ENCODE measurements at places on chromosomes 13 and 19. TPM values are rescaled to one million over a fixed set of nuclear protein-coding genes. Genes with fewer than 3 reads are reported as not detected.

ZNF536 gene
- total RNA-seq: 0.37 TPM

CAPN12 gene
- total RNA-seq: 9.6 TPM

- DNase-seq: no peak
These were observed 6.9 kb downstream of the PKN1 start for GRCh38 chr19:14440049-14440448.

GRCh38 chr13:56134524-56134923, 1006.2 kb upstream of the PRR20A start:
- DNase-seq: no peak

GRCh38 chr13:76852986-76853385, 33.2 kb downstream of the KCTD12 start:
- DNase-seq: no peak

DNA sequence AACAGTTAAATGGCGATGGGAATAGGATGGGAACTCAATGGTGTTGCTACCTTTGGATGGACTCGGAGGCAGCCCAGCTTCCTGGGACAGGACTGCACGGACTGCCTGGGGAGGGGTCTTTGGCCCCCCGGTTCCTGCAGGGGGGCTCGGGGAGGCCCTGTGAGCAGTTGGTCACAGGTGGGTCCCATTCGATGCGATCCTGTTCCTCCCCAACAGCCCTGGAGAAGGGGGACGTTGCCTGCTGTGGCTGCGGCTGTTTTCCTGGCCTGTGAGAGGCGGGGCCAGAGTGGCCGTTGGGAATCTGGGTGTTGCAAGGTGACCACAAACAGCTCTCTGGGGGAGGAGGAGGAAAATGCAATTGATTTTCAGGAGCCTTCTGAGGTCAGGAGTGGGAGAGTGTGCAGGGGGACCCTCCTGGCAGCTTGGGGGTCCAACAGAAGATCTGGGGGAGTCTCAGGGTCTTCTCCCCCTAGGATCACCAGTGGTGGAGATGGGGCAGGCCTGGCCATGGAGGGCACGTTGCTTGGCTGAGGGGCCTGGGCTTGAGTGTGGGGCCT, 1.9 kb upstream of the PLPPR3 start:
- DNase-seq: no peak

CEACAM8 gene
- not detected for total RNA-seq

- DNase-seq: no peak
These were observed 80.0 kb upstream of the TM9SF2 start for GRCh38 chr13:99421271-99421670.

DNA sequence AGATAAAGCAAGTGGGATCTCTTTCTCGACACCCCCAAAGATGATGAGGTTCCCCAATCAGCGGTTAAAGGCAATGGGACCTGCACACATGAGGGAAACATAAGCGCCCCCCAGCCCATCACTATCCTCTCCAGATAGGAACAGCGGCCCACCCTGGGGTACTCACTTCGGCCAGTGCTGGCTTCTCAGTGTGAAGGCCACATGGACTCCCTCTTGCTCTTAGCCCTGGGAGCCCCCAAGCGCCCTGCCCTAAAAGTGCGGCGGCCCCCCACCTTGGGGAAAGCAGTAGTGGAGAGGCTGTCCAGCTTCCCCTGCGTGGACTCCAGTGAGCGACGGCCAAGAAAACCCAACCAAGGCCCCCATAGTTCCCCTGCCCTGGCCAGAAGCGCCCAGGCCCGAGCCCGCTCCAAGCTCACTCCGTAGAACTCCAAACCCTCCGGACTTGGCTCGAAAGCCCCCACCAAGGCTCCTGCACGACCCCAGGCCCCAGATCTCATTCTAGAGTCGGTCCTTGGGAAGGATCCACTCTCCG, 1.0 kb downstream of the CACNA1A start:
- peak; percentile 17 for DNase-seq

HIF3A gene
- 31.8 TPM for total RNA-seq

SUGT1 gene
- 77.6 TPM for total RNA-seq

GRCh38 chr19:39946532-39946931, 12.1 kb upstream of the FCGBP start:
- no peak for DNase-seq

- DNase-seq: no peak
These were observed 17.1 kb upstream of the VWA8 start for GRCh38 chr13:41978007-41978406.

DNA sequence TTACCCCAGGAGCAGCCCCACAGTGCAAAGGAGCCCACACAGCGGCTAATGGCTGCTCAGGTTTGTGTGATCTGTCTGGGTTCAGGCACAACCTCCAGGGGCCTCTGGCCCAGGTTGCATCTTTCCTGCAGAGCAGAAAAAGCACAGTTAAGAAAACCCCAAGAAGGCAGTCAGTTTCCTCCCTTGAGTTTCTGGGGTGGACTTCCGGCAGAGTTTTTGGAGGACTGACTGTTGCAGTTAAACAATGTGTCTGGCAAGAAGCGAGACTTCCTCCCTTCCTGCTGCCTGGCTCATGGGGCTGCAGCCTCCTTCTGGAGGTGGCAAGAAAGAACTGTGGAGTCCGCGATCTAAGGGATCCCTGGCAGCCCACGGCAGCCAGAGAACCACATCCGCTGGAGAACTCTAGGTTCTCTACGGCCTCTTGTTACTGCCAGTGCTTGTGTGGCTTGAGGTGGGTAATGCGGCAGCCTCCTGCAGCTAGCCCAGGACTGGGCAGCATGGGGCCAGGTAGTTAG, 114.4 kb downstream of the ZDHHC20 start:
- no peak for DNase-seq

DNA sequence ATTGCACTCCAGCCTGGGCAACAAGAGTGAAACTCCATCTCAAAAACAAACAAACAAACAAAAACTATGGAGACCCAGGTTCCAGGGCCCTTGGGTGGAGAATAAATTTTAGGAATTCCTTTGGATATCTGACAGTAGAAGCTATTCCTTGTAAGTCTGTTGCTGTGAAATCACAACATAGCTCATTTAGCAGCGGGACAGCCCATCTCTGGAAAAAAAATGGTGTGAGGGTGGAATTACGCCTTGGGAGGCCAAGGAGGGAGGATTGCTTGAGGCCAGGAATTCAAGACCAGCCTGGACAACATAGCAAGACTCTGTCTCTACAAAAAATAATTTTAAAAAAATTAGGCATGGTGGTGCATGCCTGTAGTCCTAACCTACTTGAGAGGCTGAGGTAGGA, 15.7 kb downstream of the HMGB1 start:
- DNase-seq: no peak

REEP6 gene
- total RNA-seq: 19.5 TPM

CDC16 gene
- total RNA-seq: 73.5 TPM

DNA sequence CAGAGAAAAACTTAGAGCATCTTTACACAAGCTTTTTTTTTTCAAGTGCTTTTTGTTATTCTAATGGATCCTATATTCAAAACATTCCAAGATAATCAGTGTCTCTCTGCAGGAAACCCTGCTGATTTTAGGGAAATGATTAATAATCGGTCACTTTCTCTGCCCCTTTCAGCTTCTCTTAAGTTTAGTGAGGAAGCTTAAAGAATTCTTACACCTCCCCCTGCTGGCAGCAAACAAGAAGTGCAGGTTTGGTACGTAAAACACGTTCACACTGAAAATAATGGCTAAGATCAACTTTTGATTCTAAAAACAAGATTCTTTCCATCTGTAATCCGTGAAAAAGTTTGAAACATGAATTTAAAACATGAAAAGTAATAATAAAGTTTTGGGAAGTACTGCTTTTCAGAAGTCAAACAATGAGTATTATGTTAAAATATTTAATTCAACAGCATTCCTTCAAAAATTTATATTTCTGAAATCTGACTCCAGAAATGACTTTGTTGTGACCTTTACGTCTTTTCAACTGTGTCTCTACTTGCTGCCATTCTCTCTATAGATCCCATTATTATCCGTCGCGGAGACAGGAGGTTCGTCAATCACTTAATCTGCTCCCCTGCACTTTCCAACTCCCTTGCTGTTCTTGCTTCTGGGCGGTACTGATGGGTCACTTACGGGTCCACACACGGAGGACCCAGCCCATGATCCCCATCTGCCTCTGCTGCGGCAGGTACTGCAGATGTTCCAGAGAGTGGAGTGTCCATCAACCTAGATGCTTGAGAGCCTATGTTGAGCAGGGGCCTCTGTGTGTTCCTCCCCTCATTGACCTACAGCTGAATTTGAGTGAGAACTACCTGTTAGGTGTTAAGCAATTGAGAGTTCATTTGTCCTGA, 203.1 kb upstream of the EDNRB start:
- peak; percentile 27 for DNase-seq

CCDC8 gene
- total RNA-seq: 25.7 TPM

CLEC17A gene
- total RNA-seq: not detected

DNA sequence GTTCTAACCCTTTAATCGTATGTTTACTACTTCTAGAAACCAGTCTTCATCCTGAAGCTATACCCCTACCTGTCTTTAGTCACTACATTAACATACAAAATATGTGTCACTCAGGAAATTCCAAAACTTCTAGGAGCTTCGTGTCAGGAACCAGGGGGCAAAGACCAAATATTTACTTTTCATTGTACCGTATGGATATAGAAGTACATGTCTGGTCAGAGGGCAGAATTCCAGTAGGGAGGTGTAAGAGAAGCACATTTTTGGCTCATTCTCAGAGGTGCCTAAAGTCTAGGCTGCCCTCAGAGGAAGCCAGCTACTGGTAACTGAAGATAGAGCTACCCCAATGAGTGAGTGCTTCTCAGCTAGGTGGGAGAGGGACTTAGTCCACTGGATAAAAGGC, 320.7 kb downstream of the DIAPH3 start:
- DNase-seq: no peak

ZIC2 gene
- total RNA-seq: 376 TPM

KLK5 gene
- total RNA-seq: 0.69 TPM

DNA sequence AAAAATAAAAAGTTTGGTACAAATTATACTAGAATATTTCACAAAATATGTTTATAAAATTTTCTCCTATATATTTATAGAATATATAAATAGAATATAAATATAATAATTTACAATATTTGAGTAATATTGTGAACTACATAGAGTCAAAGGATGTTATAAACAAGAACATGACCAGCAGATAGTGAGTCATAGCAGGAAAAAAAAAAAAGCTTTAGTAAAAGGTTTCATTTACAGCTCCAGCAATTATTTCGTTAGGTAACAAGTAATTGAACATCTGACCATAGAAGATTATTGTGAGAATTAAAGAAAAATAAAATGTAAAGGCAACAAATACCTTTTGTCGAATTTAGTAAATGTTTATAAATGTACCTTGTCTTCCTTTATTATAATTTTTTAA, 864.1 kb downstream of the PCDH17 start:
- DNase-seq: no peak

DNA sequence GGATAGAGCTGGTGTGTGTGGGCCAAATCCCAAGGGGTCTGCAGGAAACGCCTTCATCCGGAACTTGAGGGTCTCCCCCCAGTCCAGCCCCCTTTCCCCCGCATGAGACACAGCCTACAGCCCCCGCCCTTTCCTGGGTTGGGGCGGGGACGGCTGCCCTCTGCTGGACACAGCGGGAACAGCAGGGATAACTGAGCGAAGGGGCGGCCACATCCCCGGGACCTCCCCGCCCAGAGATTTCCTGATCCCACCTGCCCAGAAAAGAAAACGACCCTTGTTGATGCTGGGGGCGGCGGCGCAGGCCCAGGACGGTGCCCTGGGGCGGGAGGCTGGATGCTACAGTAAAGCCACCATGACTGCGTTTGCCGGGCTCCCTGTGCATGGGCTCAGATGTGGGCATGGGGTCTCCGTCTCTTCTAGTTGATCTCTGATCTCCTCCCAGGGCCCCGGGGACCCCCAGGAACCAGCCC, 14.2 kb downstream of the ONECUT3 start:
- peak; percentile 79 for DNase-seq

LGALS7 gene
- total RNA-seq: not detected

CEACAM21 gene
- total RNA-seq: 0.35 TPM

GRCh38 chr13:110884517-110884916, 30.4 kb downstream of the ANKRD10 start:
- no peak for DNase-seq

DNA sequence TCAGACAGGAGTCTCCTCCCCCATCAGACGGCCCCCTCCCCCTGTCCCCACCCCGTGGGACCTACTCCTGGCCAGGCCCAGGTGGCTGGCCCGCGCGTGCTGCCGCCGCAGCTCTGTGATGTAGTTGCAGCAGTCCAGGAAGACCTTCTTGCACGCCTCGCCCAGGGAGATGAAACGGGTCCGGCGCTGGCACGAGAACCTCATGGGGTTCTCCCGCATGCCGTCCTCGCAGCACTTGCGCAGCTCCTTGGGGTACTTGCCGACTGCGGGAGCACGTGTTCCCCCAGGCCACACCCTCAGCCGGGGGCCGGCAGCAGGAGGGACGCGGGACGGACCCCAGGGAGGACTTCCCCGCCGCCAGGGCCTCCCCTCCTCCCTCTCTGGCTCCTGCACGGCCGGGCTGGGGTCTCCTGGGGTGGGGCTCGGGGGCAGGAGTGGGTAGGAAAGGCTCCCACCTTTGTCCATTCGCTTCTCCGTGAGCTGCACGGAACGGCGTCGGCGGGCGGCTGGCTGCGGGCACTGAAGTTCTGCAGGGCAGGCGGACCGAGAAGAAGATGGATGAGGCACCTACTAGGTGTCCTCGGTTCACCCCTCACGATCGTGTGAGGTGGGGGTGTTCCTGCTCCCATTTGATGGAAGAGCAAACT, 13.3 kb downstream of the C3 start:
- no peak for DNase-seq

DNA sequence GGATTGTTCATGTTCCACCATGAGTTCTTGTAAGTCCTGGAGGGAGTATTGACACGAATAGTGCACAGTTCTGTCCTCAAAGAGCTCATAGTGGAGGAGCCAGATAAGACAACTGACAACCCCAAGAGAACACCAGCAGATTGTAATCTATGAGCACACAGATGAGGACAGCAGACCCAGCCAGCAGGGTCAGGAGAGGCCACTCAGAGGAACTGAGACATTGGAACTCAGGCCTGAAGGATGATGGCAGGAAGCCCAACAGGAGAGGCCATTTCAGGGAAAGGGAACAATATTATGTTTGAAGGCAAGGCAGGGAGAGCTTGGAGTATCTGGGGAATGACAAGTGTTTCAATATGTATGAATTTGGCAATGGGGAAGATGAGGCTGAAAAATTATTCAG, 63.7 kb upstream of the IPO5 start:
- DNase-seq: no peak

ELF1 gene
- 17.4 TPM for total RNA-seq

DNA sequence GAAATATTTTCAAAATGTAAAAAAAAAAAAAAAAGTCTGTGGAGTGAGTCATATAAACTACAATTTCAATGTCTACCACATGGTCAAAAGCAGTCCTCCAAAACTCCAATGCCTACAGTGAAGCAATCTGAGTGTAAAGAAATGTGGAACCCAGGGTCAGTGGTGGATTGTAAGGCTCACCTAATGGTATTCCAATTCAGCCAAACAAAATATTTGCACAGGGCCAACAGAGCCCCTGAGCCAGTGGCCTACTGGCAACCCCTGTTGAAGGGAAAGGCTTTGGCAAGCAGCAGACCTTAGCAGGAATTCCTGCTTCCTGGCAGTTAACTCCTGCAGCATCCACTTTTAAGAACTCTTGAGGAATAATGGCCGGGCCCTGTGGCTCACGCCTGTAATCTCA, 3.4 kb downstream of the DNMT1 start:
- DNase-seq: no peak
